Left ventricle myocardium inferior (tissue), 1 donor: ENCODE measurements at places on chromosomes 2 and 18. TPM values are rescaled to one million over a fixed set of nuclear protein-coding genes. Genes with fewer than 3 reads are reported as not detected.

Gene B3GNT7
- 2.4 TPM for total RNA-seq

DNA sequence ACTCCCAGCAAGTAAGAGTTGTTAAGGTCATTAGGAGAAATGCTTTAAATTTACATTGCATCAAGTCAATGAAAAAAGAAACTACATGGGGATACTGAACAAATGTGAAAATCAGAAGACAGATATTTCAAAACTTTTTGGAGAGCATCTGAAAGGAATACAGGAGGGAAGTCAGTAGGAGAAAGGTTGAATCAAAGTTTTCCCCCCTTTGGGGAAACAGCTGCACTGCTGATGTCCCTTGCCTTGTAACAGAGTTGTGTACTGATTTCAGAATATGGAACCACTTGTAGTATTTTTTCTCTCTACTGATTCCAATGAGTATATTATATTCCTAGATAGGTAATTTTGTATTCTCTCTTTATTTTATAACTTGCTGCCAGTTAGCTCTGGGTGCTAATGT is 592.5 kb upstream of the ZEB2 start:
- DNase-seq: no peak

DNA sequence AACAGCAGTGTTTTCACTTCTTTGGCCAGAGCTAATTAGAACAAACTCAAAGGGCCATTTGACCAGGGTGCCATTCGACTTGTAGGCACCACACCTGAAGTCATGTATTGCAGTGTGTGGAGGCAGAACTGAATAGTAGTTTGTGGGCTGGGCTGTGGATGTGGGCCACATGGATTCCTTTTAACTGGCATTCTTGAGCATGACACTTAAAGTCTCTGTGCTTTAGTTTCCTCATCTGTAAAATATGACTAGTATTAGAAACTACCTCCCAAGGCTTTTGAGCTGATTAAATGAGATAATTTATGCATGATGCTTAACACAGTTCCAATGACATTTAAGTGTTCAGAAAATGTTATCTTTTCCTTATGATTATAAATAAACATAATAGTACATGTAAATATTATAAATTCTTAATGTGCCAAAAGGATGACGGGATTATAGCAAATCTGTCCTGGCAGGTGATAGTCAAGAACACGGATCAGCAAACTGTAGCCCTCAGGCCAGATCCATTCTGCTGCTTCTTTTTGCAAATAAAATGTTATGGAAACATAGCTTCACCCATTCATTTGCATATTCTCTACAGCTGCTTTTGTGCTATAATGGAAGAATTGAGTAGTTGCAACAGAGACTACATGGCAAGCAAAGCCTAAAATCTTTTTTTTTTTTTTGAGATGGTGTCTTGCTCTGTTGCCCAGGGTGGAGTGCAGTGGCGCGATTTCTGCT is 36.3 kb upstream of the CCDC68 start:
- DNase-seq: no peak

Gene KIF5C
- 0.47 TPM for total RNA-seq

- peak; percentile 34 for DNase-seq
Measured at GRCh38 chr2:111523009-111523408, 361.0 kb downstream of the ANAPC1 start.

Gene UGT1A5
- not detected for total RNA-seq

GRCh38 chr2:111702119-111702803 is 181.7 kb downstream of the ANAPC1 start:
- DNase-seq: no peak

Gene REG1B
- not detected for total RNA-seq

GRCh38 chr2:167181688-167182087 is 293.4 kb downstream of the XIRP2 start:
- no peak for DNase-seq

DNA sequence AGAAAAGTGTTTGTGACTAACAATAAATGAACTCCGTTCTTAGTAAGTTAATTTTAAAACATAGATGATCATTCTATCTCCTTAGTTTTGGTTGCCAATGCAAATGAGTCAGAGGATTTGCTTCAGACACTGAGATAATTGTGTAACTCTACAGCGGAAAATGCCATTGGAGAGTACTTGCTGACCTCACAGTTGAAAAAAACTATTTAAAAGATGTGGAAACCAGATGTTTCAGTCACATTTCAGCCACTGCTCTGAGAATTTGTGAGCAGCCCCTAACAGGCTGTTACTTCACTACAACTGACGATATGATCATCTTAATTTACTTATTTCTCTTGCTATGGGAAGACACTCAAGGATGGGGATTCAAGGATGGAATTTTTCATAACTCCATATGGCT is at the start of gene TNFAIP6:
TSS of gene TNFAIP6 (plus strand) at position 234 of the 400 bp plus-strand sequence. CDS start at position 309, 75 bp downstream.
- DNase-seq: no peak

Gene MEP1B
- not detected for total RNA-seq

GRCh38 chr2:7502336-7502735 is 585.1 kb downstream of the RNF144A start:
- DNase-seq: no peak

- DNase-seq: no peak
Measured at GRCh38 chr18:3910512-3910911, 460.5 kb downstream of the TGIF1 start.

Gene LRRTM4
- 0.55 TPM for total RNA-seq

Gene AOX1
- 3.6 TPM for total RNA-seq

DNA sequence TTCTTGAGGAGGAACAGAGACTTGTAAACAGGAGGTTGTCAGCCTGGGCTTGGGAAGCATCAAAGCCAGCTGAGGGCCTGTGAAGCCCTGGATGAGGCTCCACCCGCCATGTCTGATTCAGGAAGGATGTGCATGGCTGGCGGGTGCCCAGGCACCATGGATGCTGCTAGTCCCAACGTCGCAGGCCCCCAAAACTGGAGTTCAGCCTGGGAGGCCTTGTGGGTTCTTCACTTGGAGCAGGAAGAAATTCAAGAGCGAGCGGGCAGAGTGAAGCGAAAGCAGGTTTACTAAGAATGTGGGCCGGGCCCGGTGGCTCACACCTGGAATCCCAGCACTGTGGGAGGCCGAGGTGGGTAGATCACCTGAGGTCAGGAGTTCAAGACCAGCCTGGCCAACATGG is 12.1 kb upstream of the PXDN start:
- no peak for DNase-seq

GRCh38 chr2:42194428-42194827 is 25.3 kb downstream of the EML4 start:
- no peak for DNase-seq

Gene RGPD8
- total RNA-seq: 4.1 TPM

DNA sequence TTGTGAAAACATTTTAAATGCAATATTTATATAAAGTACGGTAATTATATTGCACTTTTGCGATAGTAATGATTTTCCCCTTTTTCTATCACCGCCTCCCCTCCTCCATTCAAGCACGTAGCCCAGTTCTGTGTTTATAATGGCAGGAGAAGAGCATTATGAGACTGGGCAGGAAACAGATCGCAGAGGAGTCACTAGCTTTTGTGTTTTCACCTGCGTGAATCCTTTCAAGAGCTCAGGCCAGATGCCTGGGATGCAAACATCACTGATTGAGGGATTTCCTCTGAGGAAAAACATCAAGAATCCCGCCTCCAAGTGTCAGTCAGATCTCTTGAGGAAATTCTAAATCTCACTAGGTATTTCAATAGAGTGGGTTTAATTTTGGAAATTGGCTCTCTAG is 178.4 kb upstream of the FN1 start:
- DNase-seq: no peak

Gene ELOA2
- not detected for total RNA-seq

GRCh38 chr2:60354713-60355112 is 198.7 kb downstream of the BCL11A start:
- no peak for DNase-seq
